Bronchial epithelial cell (primary cell): ENCODE measurements at places on chromosomes 16 and 17. TPM values are rescaled to one million over a fixed set of nuclear protein-coding genes. Genes with fewer than 3 reads are reported as not detected.

The MYH1 gene
- not detected in 2 replicates for total RNA-seq

The PPY gene
- not detected in 2 replicates for total RNA-seq

The CTU2 gene
- 11.3 and 31.1 TPM in 2 replicates for total RNA-seq

The CCL7 gene
- total RNA-seq = not detected in 2 replicates

The SLC13A5 gene
- 0.38 and 0.53 TPM in 2 replicates for total RNA-seq

DNA sequence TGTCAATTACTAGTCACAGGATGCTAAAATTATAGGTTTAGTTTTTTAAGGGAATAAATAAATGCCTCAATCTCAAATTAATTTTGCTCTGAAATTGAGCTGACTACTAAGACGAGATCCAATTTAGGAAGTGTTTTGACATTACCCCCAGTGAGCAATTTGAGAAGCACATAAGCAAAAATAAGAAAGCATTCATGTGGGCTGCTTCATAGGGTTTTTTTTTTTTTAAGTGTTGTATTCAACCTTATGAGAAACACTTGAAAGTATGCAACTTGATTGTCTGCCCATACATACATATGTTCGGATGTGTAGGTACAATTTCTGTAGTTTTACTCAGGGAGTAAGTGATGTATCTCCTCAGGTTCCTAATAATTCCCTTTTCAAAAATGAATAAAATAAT lies 77.6 kb downstream of the PRKCA start:
- no peak for DNase-seq

- DNase-seq = no peak
Observed at GRCh38 chr16:12197812-12198211, 221.3 kb downstream of the SNX29 start.

GRCh38 chr17:39271546-39271945 lies 45.8 kb upstream of the STAC2 start:
- no peak for DNase-seq

DNA sequence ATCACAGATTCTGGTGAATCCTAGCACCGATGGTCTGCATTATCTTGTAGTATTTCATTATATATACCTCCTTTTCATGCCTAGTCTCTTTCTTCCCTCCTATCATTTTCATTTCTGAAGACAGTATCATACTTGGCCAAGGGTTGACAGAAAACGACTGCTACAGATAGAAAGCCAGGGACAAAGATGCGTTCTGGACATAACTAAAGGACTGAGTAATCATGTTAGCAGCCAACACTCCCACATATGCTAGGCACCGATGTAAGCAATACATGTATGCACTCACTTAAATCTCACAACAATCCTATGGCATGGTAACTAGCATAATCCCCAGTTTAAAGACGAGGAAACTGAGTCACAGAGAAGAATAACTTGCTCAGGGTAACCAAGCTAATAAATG lies 22.9 kb downstream of the RDM1 start:
- no peak for DNase-seq

GRCh38 chr17:6556121-6557039 lies at the start of gene PITPNM3:
Gene PITPNM3, minus strand, starts transcription at chr17:6556555. Its CDS starts 149 bp downstream, at chr17:6556406.
- DNase-seq = no peak

GRCh38 chr17:63035695-63036094 lies 69.7 kb downstream of the TANC2 start:
- no peak for DNase-seq
